ENCODE measurements at places on chromosomes 5 and 9. TPM values are rescaled to one million over a fixed set of nuclear protein-coding genes. Genes with fewer than 3 reads are reported as not detected.

CEL gene
- total RNA-seq, result 0.10 TPM

DPYSL3 gene
- 226 TPM for total RNA-seq

PDGFRB gene
- total RNA-seq, result 16.3 TPM

WDR38 gene
- total RNA-seq, result not detected

NR5A1 gene
- total RNA-seq, result not detected

SPATA31A3 gene
- not detected for total RNA-seq

LSM11 gene
- 3.9 TPM for total RNA-seq

ADRB2 gene
- total RNA-seq, result 0.26 TPM

CKMT2 gene
- not detected for total RNA-seq

PAEP gene
- total RNA-seq, result not detected

NTNG2 gene
- total RNA-seq, result 5.1 TPM

RABEPK gene
- 39.9 TPM for total RNA-seq

Data from Caki2 (cell line).